ENCODE measurements at places on chromosomes 16 and 17.

DNA sequence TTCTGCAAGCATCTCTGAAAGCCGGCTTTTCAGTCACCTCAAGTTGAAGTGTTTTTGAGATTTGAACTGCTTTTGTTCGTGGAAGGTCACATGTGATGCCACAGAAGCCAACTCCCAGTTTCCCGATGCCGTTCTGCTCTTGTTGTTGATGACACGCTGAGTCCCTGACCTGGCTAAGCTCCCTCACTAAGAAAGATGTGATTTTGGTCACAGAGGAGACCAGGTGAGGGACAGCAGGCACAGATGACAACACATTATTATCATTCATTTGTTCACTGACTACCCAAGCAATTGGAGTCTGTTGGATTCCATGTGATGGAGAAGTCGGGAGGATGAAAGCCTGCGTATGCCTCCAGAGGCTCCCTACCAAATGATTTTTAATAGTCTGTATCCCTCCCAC is 822.4 kb upstream of the RBFOX1 start:
- no peak for DNase-seq

- peak; percentile 51 for DNase-seq
Observed at GRCh38 chr17:40551091-40551878, 14.0 kb downstream of the CCR7 start.

GRCh38 chr17:66661411-66662256 is 173.3 kb upstream of the CACNG5 start:
- DNase-seq, result peak; percentile 6

DNA sequence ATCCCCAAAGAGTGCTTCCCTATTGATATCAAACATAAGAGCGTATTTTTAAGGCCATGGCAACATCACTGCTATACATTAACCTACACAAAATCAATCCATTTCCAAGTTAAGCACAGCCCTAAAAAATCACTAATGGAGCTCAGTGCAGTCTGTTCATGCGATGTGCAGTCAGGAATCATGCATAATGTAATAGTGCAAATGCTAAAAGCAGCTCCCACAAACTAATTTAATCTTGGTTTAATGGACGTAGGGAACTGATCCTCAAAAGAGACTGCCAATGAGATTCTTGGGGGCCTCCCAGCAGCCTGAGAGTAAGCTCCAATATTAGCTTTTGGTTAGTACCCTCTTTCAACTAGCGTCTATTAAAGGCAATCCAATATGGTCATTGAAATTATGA is 245.9 kb downstream of the TOX3 start:
- DNase-seq, result no peak

DNA sequence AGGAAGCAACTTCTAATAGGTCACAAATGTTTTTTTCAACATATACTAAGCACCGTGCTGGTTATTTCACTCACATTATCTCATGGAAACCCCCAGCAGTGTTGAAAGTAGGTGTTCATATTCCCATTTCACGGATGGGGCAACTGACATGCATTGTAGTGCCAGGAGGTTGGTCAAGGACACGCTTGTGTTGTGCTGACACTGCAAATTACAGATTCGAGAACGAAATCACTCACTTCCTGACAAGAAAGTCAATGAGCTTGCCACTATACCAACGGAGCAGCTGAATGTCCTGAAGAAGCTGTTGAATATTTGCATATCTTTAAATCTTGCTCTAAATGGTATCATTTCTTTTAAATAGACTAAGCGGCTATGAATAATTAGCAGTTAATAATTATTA is 378.0 kb upstream of the C16orf82 start:
- DNase-seq, result no peak

- no peak for DNase-seq
Observed at GRCh38 chr17:3972281-3972731, 8.1 kb upstream of the ATP2A3 start.

DNA sequence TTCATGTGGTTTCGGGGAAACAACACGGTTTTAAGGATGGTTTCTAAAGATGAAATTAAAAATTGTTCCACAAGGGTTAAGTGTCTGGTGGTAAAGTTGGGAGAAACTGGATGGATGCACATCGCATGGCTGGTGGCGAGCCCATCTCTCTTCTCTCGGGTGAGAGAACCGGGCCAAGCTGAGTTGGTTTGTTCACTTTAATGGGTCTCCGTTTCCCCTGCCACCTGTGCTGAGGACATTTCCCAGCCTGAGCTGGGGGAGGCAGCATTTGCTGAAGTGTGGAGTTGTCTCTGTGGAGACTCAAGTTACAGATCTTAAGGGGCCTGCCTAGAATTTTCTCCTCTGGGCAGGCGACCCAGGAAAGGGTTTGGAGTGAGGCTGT is 7.9 kb downstream of the FUS start:
- no peak for DNase-seq

GRCh38 chr17:6843241-6843880 is 11.8 kb upstream of the TEKT1 start:
- peak; percentile 41 for DNase-seq

GRCh38 chr17:15947976-15948752 is 3.2 kb downstream of the ADORA2B start:
- DNase-seq, result no peak

GRCh38 chr16:73047221-73047535 is 750 bp downstream of the ZFHX3 start:
- no peak for DNase-seq

GRCh38 chr17:16269658-16270057 is 52.6 kb downstream of the PIGL start:
- no peak for DNase-seq

GRCh38 chr17:1604831-1605528 is 23.7 kb downstream of the SLC43A2 start:
- DNase-seq, result no peak

- no peak for DNase-seq
Observed at GRCh38 chr16:86378128-86378527, 132.2 kb upstream of the FOXF1 start.

DNA sequence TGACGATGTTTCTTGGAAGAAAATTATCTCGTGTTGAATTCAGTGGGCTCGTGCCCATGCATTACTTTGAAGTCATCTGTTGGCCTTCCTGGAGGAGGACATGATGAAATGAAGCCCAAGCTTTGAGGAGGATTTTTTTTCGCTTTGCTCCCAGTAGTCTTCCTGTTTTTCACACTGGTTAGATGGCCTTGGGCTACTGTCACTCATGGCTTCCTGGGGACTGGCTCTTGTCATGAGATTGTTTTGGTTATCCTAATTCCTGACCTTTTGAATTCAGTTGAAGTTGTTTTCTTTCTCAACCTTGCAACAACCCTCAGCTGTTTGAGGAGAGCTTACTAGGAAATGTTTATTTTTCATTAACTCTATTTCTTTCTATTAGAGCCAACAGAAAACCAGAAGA is 430.7 kb downstream of the HS3ST3B1 start:
- no peak for DNase-seq

DNA sequence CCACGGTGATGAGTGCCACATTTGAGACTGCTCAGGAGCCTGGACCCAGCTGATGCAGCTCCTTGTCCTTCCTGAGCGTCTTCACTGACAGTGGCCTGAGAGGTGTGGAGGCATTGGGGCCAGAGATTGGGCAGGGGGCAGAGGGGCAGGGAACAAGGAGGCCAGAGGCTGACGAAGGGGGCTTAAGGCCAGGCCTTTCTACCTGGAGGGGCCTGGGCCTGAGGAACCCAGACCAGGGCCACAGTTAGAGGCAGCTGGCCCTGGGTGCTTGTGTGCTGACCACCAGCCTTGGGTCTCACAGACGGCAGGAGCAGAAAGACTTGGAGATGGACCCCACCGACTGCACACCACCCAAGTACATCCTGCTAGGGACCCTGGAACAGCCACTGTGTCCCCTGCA is 168.2 kb upstream of the ZNF267 start:
- DNase-seq, result no peak

GRCh38 chr16:11799509-11800381 is 2.7 kb upstream of the ZC3H7A start:
- no peak for DNase-seq

- DNase-seq, result no peak
Observed at GRCh38 chr17:45145035-45145389, 3.3 kb upstream of the HEXIM1 start.

DNA sequence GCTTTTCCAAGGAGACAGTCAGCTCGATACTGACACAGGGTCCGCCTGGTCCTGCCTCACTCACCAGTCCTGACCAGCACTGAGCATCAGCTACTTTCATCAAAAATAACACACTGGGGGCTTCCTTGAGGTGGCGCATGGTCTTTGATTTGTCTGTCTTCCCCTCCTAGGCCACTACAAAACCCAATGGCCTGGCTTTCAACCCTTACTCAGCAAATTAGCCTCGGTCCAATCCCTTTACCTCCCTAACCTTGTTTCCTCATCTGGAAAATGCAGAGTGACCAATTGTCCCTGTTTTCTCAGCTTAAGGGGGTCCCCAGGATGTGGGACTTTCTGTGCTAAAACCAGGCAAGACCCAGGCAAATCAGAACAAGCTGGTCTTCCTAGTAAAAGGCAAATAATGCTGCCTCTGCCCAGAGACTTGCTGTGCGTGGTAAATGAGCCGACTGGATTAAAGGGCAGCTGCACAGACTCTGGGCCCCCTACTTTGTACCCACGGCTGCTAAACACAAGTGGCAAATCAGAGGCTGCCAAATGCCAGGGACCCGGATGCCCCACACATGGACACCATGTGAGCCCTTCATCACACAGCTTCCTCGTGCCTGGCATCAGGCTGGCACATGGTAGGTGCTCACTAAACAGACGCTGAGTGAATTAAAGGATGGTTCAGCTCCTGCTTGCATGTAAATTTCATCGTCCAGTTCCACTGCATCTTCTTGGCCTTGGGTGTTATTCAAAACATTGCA is 31.2 kb upstream of the CMIP start:
- DNase-seq, result no peak

GRCh38 chr16:3675601-3676130 is 21.2 kb downstream of the DNASE1 start:
- DNase-seq, result no peak

DNA sequence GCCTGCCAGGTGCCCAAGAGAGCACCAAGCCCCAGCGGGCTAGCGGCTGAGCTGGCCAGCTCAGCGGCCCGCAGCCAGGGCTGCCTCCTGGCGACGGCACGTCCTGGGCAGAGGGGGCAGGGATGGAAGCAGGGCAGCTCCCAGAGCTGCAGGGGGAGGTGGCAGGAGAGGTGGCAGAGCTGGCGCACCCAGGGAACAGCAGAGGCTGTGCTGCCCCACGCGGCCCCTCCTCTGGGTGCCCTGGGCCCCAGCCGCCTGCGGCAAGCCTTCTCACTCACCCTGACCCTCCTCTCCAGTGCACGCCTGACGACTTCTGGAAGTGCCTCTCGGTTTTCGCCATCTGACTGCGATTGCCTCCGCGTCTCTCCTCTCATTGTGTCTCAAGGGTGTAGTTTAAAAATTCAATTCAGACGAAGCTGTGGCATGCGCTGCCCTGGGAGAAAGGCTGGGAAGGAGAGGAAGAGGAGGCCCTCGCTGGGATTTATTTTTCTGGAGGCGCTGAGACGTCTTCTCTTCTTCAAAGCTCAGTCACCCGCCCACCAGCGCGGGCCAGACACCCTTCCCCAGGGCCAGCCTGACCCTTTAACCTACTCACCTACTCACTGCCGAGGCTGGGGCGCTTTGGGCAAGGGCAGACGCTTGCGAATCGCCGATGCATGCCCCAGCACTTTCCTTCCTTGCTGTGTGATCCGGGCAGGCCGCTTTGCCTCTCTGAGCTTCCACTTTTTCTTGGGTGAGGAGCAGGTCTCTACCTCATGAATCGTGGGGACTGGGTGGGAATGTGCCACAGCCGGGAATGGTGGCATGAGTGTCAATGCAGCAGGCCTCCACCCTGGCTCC is 24.9 kb downstream of the GSE1 start:
- DNase-seq, result no peak

DNA sequence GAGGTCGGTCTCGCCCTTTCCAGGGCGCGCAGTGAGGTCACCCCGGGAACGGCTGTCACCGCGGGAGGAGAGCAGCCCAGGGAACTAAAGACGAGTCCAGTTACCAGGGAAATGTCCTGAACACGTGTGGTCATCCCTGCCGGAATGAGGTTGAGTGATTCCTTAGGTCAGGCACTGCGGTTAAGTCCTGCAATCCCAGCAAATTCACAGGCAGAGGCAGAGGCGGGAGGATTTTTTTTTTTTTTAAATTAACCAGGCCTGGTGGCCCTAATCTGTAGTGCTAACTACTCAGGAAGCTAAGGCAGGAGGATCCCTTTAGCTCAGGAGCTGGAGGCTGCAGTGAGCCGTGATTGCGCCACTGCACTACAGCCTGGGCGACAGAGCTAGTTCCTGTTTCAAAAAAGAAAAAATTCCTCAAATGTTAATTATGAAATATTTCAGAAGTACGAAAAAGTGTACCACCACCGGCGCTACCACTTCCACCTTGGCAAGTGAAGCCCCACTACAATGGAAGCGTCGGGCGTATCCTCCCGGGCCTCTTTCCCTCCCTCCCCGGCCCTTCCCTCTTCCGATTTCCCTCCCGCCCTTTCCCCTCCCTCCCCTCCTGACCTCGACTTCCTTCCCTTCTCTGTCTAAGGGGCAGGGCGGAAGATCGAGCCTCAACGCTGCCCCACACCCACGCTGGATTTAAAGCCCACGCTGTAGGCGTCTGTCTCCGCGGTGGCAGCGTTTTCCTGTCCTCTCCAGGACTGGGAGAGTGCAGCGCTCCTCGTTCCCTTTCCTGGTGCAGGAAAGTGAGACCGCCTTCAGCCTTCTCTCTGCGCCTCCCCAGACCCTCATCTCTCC is 27.3 kb downstream of the SLFN11 start:
- DNase-seq, result no peak

Data from NCI-H460 (cell line).